ENCODE measurements at places on chromosomes 3 and 15.

DNA sequence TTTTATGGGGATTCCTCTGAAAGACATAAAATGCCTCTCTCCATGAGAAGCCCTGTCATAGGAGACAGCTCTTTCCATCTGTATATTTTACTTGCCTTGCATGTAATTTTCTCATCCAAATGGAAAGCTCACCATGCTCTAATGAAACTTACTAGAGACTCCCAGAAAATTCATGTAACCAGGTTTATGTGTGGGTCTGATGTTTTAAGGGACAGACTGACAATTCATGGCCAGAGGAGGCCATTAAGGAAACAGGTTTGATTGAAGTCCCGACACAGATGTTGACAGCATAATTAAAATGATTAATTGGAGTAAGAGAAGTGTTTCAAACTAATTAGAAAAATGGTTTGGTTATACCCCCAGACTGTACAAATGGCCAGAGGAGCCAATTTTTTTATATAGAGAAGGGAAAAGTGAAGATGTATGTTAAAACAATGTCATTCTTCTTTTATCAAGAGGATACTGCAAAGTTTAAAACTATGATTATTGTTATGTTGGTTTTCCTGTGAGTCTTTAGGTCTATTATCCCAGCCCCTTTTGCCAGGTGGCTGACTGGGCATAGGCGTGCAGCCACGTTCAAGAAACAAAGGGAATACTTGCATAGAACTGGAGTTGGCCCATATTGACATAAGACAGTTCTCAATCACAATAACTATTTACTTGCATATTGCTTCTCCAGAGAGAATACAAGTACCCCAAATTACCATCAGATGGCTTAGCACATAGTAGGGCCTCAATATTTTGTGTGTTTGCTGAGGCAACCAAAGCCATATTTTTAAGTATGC, 64.8 kb downstream of the RBMS3 start:
- DNase-seq = no peak

DNA sequence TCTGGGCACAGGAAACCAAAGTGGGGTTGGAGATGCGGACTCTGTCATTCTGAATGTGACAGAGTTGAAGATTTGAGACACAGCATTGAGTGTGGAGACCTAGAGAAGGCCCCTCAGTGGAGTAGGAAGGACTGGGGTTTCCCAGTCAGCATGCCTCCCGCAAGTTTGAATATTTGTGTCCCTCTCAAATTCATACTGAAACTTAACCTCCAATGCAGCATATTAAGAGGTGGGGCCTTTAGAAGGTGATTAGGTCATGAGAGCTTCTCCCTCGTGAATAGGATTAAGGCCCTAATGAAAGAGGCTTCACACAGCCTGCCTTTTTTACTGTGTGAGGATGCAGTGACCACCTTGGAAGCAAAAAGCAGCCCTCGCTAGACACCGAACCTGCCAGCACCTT, 8.0 kb downstream of the HDDC3 start:
- DNase-seq = no peak

DNA sequence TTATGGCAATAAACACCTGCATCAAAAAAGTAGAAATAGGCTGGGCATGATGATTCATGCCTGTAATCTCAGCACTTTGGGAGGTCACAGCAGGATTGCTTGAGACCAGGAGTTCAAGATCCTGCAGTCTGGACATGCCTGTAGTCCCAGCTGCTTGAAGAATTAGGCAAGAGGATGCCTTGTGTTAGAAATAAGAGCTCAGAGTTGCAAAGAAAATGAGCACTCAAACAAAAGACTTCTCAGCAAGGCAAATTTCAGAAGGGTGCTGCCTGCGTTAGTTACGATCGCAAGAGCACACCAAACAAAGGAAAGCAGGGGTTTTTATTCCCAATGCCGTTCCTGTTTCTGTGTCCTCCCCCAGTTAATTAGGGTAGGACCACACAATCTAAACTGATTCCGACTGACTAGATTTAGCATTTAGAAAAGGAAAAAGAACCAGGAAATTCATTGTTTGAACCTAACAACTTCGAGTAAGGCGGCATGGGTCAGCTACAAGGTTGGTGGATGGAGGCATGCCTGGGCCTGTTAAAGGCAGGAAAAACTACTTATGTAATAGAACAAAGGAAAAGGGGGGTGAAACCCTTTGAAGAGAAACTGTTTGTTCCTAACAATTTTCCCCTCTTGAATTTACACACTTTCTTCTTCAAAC, 55.5 kb downstream of the DLG1 start:
- no peak for DNase-seq

DNA sequence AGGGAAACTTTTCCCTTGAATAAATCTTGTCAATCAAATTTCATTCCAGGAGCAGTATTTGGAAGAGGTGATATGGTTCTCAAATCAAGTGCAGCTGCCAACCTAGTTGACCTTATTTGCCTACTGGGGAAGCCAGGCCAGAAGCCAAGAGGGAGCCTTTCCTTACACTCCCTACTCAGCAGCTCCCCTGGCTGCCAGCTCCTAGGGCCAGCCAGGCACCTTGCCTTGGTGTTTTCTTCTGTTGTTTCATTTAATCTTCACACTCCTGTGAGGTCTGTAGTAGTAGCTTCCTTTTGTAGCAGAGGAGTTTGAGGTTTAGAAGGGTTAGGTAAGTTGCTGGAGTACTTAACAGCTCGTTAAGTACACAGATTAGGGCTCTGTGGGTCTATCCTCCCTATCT, 22.6 kb downstream of the MKRN2OS start:
- DNase-seq = no peak

DNA sequence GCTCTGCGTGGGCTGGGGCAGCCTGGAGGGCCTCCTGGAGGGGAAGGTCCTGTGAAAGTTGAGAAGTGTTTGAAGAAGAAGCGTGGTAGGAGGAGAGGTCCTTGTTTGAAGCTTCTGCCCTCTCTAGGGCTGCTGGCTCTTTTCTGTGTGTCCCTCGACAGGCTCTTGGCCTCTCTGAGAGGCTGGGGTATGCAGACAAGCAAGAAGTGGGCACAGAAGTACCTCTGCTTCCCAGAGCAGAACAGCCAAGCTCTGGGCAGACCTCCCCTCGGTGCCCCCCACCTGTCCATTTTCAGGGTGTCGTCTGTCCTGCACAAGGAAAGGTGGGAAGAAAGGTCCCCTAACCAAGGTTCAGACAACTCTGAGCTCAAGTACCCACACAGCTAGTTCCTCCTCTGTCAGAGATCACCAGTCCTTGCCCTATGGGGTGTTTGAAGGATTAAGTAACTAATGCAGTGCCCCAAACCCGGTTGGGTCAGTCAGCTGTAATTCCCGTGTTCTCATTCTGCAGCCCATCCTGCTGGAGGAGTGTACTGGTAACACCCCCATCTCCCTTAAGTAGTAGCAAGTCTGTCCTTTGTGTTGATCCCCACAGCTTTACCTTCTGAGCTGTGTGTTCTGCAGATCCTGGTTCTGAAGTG, 6.3 kb downstream of the CSK start:
- no peak for DNase-seq

DNA sequence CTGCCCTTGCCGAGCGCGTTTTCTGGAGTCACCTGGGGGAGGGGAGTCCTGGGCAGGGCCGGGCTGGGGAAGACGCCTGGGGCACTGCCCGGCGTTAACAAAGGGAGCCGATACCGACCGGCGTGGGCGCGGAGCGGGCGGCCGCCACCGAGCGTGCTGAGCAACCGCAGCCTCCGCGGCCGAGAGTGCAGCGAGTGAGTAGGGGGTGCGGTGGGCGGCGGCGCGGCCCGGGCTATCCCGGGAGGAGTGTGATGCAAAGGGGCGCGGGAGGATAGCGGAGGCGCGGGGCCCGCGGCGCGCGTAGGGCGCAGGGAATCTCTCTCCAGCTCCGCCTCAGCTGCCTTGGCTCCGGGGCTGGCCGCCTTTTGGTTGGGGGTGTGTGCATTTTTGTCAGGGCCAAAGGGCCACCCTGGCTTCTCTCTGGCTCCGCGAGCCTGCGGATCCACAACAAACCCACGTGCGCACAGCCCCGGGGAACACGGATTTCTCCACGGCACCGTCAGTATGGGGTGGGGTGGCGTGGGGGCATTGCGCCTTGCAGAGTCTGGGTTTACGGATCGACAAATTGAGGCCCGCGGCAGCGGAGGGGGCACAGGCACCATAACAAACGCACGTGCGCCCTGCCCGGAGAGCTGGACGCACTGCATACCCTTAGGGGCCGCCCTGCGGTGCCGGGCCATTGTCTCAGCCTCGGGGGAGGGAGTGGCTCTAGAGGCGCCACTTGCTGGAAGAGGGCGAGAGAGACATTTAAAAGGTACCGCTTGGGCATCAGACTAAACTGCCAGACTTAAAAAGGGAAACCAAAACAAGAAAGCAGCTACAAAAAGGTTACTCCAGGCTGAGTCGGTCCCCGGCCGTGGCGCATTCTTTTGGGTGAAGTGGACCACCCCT, 560 bp downstream of the ST6GAL1 start:
- DNase-seq = peak; percentile 53

- DNase-seq = no peak
Observed at GRCh38 chr3:67289626-67290025, 291.5 kb downstream of the KBTBD8 start.
